ENCODE measurements at places on chromosomes 12 and 14. TPM values are rescaled to one million over a fixed set of nuclear protein-coding genes. Genes with fewer than 3 reads are reported as not detected.

BDKRB2 gene
- 3.8 TPM for total RNA-seq

CCDC38 gene
- total RNA-seq = not detected

DLST gene
- 114 TPM for total RNA-seq

KRT82 gene
- not detected for total RNA-seq

LRRK2 gene
- total RNA-seq = not detected

B4GALNT1 gene
- total RNA-seq = 83.9 TPM

ESR2 gene
- total RNA-seq = 0.66 TPM

CABP1 gene
- 0.83 TPM for total RNA-seq

RDH5 gene
- 6.6 TPM for total RNA-seq

VASH1 gene
- 149 TPM for total RNA-seq

KCNC2 gene
- total RNA-seq = 11.6 TPM

KRT75 gene
- total RNA-seq = not detected

OTOGL gene
- total RNA-seq = 0.83 TPM

FAIM2 gene
- 3.5 TPM for total RNA-seq

CFAP54 gene
- total RNA-seq = 0.15 TPM

GIT2 gene
- 54.9 TPM for total RNA-seq

KRT72 gene
- not detected for total RNA-seq

LRRC23 gene
- 2.6 TPM for total RNA-seq

CCDC177 gene
- total RNA-seq = 7.8 TPM

GPR65 gene
- total RNA-seq = not detected

RBP5 gene
- total RNA-seq = 1.2 TPM

BICDL1 gene
- total RNA-seq = 56.4 TPM

RD3L gene
- not detected for total RNA-seq

LRRC43 gene
- total RNA-seq = 4.3 TPM

RAB2B gene
- 75.2 TPM for total RNA-seq

NGB gene
- 0.22 TPM for total RNA-seq

GARIN6 gene
- total RNA-seq = not detected

ANO2 gene
- not detected for total RNA-seq

FAM186B gene
- not detected for total RNA-seq

FOXG1 gene
- not detected for total RNA-seq

GPR132 gene
- total RNA-seq = not detected

PTPRB gene
- total RNA-seq = 0.17 TPM

FOXN4 gene
- 0.61 TPM for total RNA-seq

RDH16 gene
- total RNA-seq = 0.74 TPM

GZMH gene
- not detected for total RNA-seq

P2RX7 gene
- total RNA-seq = not detected

KRT74 gene
- total RNA-seq = not detected

GZMB gene
- not detected for total RNA-seq

SPSB2 gene
- total RNA-seq = 4.3 TPM

CMKLR1 gene
- total RNA-seq = not detected

BEGAIN gene
- total RNA-seq = 7.0 TPM

TTC6 gene
- 0.44 TPM for total RNA-seq

HOXC9 gene
- not detected for total RNA-seq

LBHD2 gene
- total RNA-seq = not detected

B3GNT4 gene
- total RNA-seq = 1.8 TPM

GLT8D2 gene
- not detected for total RNA-seq

HSPB8 gene
- 0.32 TPM for total RNA-seq

GPRC5A gene
- total RNA-seq = not detected

KRT6B gene
- not detected for total RNA-seq

NCOR2 gene
- total RNA-seq = 360 TPM
